H4 (cell line): ENCODE measurements at places on chromosomes 4 and X. TPM values are rescaled to one million over a fixed set of nuclear protein-coding genes. Genes with fewer than 3 reads are reported as not detected.

DNA sequence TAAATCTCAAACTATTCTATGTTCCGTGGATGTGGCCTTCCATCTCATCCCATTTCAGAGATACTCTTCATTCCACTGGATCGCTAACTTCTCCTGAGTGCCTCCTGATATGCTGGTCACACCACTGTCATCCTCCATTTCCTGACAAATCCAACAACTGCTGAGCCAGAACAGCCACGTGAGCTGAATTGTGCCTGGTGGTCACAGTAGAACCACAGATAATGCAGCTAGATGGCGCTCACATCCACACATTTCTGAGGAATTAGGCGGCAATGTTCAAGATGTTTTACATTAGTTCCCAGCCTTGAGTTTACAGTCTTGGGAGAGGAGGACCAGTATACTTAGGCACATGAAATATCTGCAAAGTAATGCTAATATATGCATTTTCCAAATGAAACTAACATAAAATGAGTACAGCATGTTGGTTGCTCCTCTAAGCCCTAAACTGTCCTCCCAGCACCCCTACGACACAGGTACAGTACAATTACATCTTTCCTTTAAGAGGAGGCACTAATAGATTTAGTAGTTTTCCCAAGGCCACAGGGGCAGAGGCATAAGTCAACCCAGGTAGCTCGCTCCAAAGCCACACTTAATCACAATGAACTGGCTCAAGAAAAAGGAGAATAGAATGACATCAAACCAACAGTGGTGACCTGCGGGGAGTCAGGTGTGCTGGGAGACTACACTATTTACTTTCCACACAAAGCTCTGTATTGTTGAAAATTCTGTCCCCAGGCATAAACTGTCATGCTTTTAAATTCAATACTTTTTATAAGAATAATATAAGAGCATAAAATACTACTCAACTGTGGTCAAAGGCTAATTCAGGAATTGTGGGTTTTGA, 134.2 kb downstream of the CHIC2 start:
- DNase-seq = peak; percentile 89

DNA sequence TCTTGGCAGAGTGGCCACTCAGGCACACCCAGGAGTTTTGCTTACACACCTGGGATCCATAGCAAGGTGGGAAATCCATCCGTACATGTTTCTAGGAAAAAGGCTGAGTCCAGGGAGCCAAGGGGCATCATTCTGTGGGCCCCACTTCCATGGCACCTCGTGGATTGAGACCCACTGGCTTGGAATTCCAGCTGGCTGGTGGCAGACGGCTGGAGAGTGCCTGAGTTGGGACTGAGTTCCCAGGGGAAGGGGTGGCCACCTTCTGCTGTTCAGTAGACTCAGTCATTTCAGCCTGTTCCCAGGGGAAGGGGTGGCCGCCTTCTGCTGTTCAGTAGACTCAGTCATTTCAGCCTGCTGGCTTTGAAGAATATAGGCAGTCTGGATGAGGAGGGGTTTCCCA, 366.0 kb upstream of the GRIA3 start:
- DNase-seq = no peak

DNA sequence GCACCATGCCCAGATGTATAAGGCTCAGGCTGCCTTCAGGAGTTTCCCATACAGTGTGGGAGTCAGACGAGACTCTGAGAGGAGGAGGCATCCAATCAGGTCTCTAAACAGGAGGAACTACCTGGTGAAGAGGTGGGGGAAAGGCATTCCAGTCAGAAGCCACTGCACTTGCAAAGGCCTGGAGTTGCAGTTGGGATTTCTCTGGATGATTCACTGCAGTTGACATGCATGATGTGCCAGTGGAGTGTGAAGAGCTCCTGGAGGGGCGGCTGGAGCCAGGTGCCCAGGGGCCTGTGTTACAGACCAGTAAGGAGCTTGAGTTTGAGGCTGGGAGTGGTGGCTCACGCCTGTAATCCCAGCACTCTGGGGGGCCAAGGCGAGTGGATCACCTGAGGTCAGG, 339.1 kb downstream of the ARHGAP10 start:
- DNase-seq = no peak

- no peak for DNase-seq
These were observed 13.0 kb upstream of the DAPP1 start for GRCh38 chr4:99803566-99804101.

DNA sequence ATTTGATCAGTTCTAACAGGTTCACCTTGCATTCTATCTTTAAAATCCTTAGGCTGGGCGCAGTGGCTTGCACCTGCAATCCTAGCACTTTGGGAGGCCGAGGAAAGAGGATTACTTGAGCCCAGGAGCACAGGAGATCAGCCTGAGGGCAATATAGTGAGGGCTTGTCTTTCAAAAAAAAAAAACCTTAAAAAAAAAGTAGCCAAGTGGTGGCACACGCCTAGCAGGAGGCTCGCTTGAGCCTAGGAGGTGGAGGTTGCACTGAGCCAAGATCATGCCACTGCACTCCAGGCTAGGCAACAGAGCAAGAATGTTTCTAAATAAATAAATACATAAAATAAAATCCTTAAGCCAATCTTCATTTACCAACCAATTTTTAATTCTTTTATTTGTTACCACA, 75.6 kb downstream of the PRSS12 start:
- no peak for DNase-seq

DNA sequence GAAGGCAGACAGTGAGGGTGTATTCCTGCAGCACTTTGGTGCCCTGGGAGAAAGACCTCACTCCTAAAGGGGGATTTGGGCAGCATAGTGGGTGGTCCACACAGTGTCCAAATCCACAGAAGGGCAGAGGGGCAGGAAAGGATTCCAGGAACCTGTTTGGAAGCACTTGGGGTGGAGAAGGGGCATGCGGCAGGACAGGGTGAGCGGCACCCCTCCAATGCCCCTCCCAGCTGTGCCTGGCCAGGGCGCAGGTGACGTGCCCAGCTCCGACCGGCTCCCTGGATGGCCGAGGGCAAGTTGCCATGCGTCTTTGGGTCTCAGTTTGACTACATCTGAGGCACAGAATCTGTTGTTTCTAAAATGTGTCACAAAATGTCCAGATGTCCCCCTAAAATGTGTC, 66.5 kb upstream of the HMX1 start:
- DNase-seq = no peak

Gene MSX1
- 10.0 and 13.0 TPM in 2 replicates for total RNA-seq

- no peak for DNase-seq
These were observed 16.2 kb downstream of the ANXA5 start for GRCh38 chr4:121680571-121680970.

GRCh38 chr4:26185436-26185835, 135.4 kb upstream of the RBPJ start:
- DNase-seq = no peak

DNA sequence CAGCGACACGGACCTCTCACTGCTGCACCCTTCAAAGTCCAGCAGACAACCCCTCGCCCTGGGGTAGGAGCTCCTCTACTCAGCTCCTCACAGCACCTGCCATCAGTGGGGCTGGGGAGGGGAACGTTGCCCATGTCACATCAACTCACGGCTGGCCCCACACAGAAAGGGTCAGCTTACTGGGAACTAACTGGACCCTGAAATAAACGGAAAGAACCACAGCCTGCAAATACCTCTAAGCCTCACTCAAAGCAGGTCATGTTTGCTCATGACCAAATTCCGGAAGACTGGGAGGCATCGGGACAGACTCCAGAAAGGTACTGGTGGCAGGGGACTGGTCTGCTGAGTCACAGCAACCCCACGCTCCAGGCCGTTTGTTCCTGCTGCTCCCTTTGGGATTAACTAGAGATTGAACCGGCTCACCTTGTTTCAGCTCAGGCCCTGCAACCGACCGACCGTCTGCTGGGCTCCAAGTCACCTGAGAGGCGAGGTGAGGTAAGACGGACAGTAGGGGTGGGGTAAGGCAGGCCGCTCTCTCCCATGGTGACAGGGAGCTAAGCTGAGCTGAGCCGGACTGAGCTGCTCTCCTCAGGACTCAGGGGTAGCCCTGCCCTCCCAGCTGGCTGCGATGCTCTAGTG, 5.6 kb downstream of the G6PD start:
- DNase-seq = peak; percentile 63

Gene MAGEC1
- total RNA-seq = 6.7 and 7.4 TPM in 2 replicates

- no peak for DNase-seq
These were observed 26.3 kb upstream of the ADGRL3 start for GRCh38 chr4:61173799-61174198.

DNA sequence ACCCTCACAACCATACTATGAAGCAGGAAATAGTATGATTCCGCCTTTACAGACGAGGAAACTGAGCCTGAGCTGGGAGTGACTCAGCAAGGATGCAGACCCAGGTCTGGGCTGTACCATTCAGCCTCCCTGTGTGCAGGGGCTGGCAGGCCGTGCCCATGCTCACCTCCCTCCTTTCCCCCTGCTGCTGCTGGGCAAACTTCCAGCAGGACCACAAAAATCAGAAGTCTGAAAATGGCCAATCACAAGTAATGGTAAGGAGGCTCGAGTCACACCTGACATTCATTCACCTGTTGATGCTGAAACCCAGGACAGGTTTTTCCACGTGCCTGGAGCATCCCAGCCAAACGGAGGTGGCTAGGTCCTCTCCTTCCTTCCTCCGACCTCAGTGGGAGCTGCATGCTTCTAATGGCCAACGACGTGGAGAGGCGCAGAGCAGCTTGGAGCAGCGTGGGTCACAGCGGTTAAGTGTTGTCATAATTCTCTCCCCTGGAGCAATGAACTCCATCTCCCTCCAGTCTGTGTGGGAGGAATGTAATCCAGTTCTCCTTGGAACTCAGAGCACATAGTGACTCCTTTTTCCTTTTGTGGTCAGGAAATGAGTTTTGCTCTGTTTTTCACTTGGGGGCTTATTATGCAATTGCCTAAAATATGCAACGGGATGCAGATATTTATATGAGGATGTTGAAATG, 371.7 kb downstream of the BCOR start:
- peak; percentile 85 for DNase-seq

DNA sequence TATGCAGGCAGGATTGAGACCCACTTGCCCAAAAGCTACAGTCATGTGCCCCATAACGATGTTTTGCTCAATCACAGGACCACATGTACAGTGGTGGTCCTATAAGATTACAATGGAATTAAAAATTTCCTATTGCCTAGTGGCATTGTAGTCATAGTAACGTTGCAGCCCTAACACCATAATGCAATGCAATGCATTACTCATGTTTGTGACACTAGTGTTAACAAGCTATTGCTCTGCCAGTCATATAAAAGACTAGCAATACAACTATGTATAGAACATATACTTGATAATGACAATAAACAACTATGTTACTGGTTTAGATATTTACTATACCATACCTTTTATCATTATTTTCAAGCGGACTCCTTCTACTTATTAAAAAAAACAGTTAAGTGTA, 50.6 kb downstream of the VGLL1 start:
- DNase-seq = no peak
